Inflammatory macrophage treated with lipopolysaccharide for 4 hours (primary cell): ENCODE measurements at places on chromosomes 3 and 15.

DNA sequence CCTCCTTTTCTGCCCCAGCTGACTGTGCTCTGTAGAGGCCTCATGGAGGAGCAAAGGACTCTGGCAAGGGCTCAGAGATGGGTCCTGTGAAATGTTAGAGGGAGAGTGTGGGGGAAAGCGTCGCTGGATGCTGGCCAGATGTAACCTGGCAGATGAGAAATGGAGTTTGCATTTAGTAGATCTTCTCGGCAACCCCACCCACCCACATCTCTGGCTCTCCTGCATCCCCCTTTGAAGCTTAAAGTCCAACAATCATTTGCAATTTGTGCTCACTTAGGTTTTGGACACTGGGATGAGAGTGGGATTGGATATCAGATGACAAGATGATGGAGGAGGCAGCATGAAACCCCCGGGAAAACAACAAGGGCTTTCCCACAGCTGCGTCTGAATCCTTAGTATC, 523.6 kb upstream of the MCTP2 start:
- DNase-seq: no peak

DNA sequence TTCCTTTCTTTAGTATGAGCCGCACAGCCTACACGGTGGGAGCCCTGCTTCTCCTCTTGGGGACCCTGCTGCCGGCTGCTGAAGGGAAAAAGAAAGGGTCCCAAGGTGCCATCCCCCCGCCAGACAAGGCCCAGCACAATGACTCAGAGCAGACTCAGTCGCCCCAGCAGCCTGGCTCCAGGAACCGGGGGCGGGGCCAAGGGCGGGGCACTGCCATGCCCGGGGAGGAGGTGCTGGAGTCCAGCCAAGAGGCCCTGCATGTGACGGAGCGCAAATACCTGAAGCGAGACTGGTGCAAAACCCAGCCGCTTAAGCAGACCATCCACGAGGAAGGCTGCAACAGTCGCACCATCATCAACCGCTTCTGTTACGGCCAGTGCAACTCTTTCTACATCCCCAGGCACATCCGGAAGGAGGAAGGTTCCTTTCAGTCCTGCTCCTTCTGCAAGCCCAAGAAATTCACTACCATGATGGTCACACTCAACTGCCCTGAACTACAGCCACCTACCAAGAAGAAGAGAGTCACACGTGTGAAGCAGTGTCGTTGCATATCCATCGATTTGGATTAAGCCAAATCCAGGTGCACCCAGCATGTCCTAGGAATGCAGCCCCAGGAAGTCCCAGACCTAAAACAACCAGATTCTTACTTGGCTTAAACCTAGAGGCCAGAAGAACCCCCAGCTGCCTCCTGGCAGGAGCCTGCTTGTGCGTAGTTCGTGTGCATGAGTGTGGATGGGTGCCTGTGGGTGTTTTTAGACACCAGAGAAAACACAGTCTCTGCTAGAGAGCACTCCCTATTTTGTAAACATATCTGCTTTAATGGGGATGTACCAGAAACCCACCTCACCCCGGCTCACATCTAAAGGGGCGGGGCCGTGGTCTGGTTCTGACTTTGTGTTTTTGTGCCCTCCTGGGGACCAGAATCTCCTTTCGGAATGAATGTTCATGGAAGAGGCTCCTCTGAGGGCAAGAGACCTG, 13.2 kb downstream of the GREM1 start:
- no peak for DNase-seq

DNA sequence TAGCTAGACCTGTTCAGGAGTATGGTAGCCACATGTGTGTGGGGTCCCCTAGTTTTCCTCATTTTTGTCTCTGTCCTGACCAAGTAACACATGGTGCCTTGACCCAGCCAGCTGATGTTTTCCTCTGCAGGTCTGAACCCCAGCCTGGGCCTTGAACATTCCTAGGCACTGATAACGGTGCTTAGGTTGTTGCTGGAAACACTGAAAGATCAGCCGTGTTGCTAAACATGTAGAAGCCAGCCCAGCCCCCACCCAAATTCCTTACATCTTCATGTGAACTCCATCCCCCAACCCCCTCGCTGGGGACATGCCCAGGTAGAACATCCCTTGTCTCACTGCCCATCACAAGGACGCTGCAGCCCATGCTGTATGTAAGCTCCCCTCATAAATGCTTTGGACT, 18.7 kb downstream of the RTP3 start:
- DNase-seq: no peak

GRCh38 chr3:64457811-64458210, 230.0 kb downstream of the ADAMTS9 start:
- no peak for DNase-seq

DNA sequence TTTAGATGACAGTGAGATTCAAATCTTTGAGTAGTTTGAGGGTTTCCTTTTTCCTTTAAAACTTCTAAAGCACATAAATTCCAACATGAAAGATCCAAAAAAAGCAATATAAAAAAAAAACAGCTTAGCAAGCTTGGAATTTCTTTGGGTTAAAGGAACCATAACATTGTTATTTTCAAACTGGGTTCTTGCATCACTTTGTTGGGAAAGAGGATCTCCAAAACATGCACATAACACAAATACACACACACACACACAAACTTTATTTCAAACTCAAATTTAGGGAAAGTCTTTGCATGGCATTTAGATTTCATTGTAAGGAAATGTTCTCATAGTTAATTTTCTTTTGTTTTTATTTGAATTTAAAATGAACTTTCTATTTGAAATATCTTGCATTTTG, 79.2 kb upstream of the COL8A1 start:
- DNase-seq: no peak

DNA sequence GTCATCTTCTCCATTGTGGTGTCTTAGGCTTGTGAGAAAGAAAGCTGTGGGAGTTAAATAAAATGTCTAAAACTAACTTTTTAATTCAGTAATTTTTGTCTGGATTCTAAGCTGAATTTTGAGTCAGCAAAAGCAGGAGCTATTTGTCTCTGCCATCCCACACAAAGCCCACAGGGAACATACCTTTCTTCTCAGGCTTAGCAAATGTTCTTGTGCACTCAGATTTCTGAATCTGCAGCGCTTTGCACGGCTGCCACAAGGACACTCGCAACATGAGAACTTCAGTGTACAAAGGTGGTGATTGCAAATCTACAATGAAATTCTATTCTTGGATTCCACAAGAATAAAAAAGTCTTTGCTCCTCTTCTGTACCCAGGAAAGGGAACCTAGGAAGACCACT, 88.2 kb upstream of the RNF7 start:
- no peak for DNase-seq

DNA sequence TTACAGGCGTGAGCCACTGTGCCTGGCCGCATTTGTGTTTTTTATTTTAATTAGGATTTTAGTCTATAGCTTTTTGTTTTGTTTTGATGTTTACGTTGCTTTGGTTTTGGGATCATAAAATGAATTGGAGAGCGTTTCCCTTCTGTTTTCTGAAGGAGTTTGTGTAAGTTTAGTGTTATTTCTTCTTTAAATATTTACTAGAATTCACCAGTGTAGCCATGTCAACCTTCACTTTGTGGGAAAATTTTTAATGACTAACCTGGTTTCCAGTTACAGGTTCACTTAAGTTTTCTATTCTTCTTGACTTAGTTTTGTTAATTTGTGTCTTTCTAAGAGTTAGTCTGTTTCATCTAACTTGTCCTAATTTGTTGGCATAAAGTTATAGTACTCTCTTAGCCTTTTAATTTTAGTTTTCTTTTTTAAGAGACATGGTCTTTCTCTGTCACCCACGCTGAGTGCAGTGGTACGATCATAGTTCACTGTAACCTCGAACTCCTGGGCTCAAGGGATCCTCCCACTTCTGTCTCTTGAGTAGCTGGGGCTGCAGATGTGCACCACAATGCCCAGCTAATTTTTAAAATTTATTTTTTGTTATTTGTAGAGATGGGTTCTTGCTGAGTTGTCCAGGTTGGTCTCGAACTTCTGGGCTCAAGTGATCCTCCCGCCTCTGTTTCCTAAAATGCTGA, 61.0 kb downstream of the CHD2 start:
- DNase-seq: no peak

DNA sequence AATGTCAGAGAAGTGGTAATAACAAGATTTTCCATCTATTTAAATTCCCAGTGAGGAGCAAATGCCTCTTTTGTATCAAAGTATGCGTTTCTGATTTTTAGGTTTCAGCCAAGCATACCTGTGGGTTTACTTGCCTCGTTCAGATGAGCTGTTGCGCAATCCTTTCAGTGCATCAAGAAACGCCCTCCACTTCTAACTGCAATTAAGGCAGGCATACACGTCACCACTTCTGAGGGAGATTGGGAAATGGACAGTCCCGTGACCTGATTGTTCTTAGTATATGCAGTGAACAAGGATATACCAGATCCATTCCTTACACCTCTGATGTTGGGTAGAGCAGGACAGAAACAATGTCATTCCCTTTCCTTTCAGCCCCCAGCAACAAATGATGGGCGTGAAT, 219.0 kb downstream of the ITPR1 start:
- DNase-seq: peak; percentile 77

DNA sequence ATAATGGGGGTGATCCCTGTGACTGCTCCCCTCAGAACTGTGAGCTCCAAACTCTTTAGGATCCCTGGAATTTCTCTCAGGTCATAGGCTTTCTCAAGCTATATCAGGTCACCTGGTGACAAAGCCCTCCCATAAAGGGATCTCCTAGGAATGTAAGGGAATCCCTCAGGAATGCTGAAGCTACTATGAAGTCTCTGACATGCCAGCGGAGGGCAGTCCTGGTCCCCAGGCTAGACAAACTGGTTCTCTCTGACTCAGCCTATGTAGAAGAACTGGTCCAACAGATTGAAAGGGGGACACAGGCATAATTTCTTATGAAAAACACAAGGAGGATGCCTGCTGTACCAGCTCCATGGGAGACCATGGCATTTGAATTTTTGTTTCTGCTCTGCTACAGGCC, 6.7 kb downstream of the LPCAT4 start:
- no peak for DNase-seq

- peak; percentile 74 for DNase-seq
Measured at GRCh38 chr15:89486726-89487050, 9.7 kb downstream of the RHCG start.

DNA sequence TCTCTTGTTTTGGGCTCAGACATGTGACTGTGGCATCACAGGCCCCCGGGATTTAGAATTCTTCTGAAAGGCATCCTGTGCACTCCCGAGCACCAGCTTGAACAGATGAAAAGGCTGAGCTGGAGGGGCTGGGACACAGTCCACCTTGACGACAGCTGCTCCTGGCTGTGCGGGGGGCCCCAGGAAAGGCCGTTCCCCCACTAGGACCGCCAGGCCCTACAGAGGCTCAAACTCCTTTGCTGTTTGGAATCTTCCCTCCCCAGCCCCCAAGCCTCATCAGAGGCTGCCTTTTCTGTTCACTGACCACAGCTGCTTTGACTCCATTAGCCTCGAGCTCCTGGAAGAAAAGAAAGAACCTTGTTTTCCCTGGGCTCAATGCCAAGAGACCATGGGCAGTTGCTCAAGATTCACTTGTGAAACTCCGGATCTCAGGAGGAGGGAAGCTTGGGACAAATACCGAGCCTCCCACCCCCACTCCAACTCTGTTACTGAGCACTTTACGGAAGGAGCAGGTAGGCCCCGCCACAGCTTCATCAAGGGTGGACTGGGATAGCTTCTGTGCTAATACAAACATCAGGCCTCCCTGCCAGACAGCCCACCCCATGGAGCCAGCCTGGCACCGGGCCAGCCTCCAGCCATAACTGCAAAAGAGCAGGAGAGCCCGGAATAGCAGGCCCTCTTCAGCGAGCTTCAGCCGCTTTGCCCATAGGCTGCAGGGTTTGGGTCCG, 15.7 kb downstream of the CIDEC start:
- peak; percentile 61 for DNase-seq

DNA sequence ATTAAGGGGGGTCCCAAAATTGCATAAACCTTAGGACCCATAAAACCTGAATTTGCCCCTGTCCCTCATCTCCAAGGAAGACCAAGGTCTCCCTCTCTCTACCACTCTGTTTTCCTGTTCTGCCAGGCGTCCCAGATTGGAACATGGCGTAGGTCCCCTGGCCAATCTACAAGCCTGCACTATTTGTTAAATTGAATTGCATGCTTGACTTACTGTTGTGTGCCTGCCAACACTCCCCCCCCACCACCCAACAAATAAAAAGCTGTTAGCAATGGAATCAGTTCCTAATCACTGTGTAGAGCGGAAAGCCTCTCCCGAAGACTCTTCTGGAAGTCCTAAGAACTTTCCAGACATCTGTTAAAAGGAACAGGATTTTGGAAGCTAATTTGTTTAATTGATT, 11.7 kb downstream of the CTXND1 start:
- DNase-seq: no peak

DNA sequence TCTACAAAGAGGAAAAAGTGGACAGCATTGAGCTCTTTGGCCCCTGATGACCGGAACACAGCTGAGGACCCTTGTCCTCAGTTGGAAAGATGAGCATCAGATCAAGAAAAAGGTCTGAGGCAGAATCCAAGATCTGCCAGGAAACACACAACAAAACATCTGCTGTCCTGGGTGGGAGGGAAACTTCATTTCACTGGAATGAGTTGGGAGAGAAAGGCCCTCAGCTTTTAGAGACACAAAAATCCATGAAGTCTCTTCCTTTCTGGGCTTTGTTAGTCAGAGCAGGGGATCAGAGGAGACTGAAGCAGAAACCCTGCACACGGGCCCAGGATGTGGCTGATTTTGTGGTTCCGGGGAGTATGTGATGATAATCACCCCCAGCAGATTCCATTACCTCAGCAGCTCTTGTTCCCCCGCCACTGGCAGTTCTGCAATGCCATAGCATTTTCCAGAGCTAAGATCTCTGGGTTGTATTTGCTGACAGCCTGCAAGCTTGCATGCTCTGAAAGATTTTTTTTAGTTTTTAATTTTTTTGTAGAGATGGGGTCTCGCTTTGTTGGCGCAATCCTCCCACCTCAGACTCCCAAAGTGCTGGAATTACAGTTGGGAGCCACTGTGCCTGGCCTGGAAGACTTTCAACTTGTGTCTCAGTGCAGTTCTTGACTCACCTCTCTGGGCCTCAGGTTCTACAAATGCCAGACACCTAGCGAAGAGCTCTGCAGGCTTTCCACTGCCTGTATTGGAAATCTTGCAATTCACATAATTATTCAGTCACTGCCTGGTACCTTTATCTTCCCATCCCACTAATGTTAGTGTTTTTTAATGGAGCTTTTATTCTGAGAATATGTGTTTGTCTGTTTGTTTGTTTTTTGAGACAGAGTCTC, 5.8 kb upstream of the TATDN2 start:
- no peak for DNase-seq

GRCh38 chr3:149163066-149163465, 33.6 kb downstream of the HPS3 start:
- peak; percentile 49 for DNase-seq

- no peak for DNase-seq
Measured at GRCh38 chr15:31372635-31373091, 46.0 kb downstream of the KLF13 start.

GRCh38 chr3:114445233-114445632, 151.4 kb downstream of the TIGIT start:
- no peak for DNase-seq
